ENCODE measurements at places on chromosomes 7 and 10. TPM values are rescaled to one million over a fixed set of nuclear protein-coding genes. Genes with fewer than 3 reads are reported as not detected.

DNA sequence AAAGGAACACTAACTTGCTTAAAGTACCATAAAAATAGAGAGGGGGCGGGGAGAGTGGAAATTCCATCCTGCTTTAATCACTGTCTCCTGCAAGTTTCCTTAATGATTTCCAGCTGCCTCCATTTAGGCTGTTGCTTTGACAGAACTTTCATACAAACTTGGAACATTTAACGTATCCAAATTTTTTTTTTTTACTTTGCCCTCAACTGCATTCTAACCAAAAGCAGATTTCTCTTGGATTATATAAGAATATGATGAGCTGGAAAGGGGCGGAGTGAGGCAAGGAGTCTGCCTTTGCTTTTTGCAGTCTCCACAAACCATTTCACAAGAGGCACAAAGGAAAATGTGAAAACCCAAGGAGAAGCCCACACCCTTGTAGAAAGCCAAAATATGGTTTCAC lies 46.6 kb upstream of the COL1A2 start:
- H3K4me1 ChIP-seq = peaks cover 5% of the 10 kb centered on the region
- peak overlapping the region; percentile 80 for H3K27ac ChIP-seq
- H3K4me3 ChIP-seq = peak overlapping the region; percentile 32
- H3K36me3 ChIP-seq = no peaks in the 10 kb centered on the region
- H3K27me3 ChIP-seq = no peaks in the 10 kb centered on the region
- DNase-seq = no peak

The ACSM6 gene
- not detected for total RNA-seq

The MRPS17 gene
- total RNA-seq = 16.1 TPM

DNA sequence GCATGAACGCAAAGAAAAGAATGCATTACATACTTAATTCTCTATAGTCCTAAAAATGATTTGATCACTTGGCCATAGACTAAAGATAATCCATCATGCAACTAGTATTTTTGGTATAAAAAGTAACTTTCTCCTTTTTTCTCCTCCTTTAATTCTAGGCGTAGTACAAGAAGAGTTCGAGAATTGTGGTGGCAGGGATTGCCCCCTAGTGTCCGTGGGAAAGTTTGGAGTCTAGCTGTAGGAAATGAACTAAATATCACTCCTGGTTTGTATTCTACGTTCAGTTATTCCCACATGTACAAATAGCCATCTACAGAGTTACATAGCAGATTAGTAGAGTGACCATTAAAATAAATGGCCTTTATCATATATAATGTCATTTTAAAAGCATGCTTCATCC lies 45.5 kb upstream of the HELLS start:
- H3K4me3 ChIP-seq = no peak overlapping the region
- H3K4me1 ChIP-seq = no peaks in the 10 kb centered on the region
- peaks cover 20% of the 10 kb centered on the region for H3K36me3 ChIP-seq
- no peak for DNase-seq

The ATOH7 gene
- not detected for total RNA-seq

The AHR gene
- 67.3 TPM for total RNA-seq

The CRHR2 gene
- total RNA-seq = not detected

DNA sequence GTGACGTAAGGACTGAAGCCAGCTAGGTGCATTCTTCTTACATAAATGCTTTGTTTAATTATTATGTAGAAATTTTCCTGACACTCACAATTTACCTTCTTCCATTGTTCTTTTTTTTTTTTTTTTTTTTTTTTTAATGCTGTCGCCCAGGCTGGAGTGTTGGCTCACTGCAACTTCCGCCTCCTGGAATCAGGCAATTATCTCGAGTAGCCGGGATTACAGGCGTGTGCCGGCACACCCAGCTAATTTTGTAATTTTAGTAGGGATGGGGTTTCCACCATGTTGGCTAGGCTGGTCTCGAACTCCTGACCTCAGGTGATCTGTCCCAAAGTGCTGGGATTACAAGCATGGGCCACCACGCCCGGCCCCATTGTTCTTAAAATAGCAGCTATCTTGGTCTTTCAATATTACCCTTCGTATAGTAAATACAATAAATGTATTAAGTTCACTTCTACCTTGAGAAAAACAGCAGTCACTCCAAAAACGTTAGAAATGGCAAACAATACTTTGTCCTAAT lies 32.1 kb downstream of the BZW2 start:
- H3K36me3 ChIP-seq = peaks cover 55% of the 10 kb centered on the region
- H3K27me3 ChIP-seq = no peaks in the 10 kb centered on the region
- H3K27ac ChIP-seq = no peak overlapping the region
- no peak for DNase-seq

DNA sequence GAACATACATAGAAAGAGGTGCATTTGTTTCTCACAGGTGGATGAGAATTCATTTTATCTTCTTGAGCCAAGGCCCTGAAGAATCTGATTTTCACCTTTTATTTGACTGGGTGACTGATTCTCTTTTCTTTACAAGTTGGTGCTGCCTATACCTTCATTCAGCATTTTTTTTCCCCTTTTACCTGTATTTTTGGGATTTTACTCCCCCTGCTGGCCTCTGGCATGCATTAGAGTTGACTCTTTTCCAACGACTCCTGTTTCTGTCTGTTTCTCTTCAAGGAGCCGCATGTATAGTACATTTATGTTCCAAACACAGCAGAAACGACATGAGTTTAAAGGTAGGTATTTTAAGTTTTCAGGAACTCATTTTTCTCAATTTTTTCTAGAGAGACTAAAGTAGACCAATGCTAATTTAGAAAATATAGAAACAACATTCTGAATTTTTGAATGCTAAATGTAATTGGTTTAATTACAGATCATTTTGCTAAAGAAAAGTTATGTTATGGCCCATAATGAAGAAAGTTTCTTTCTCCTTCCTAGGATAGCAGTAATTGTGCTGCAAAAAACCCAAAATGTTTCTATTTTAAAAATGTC lies 149.8 kb upstream of the HDAC9 start:
- no peak for DNase-seq
- H3K4me1 ChIP-seq = peaks cover 20% of the 10 kb centered on the region
- H3K4me3 ChIP-seq = no peak overlapping the region
- no peak overlapping the region for H3K27ac ChIP-seq
- H3K27me3 ChIP-seq = no peaks in the 10 kb centered on the region

The SLF2 gene
- total RNA-seq = 19.1 TPM

- no peaks in the 10 kb centered on the region for H3K36me3 ChIP-seq
- no peak overlapping the region for H3K4me3 ChIP-seq
- no peaks in the 10 kb centered on the region for H3K27me3 ChIP-seq
- no peaks in the 10 kb centered on the region for H3K4me1 ChIP-seq
Measured at GRCh38 chr7:19869979-19870378, 96.6 kb upstream of the TMEM196 start.

- peaks cover 8% of the 10 kb centered on the region for H3K36me3 ChIP-seq
- peak overlapping the region; percentile 90 for H3K27ac ChIP-seq
- peaks cover 54% of the 10 kb centered on the region for H3K4me1 ChIP-seq
- H3K4me3 ChIP-seq = peak overlapping the region; percentile 93
- H3K27me3 ChIP-seq = no peaks in the 10 kb centered on the region
Measured at GRCh38 chr10:7788639-7789286, 786 bp downstream of the ATP5F1C start.

The SEMA4G gene
- total RNA-seq = 0.66 TPM

- H3K4me3 ChIP-seq = no peak overlapping the region
- no peak for DNase-seq
- no peaks in the 10 kb centered on the region for H3K27me3 ChIP-seq
- H3K4me1 ChIP-seq = peaks cover 32% of the 10 kb centered on the region
- H3K27ac ChIP-seq = peak overlapping the region; percentile 76
Measured at GRCh38 chr7:151537818-151538561, 18.3 kb upstream of the RHEB start.

GRCh38 chr10:69901628-69902505 lies 100.2 kb downstream of the COL13A1 start:
- no peak for DNase-seq
- peaks cover 6% of the 10 kb centered on the region for H3K4me1 ChIP-seq
- no peaks in the 10 kb centered on the region for H3K36me3 ChIP-seq
- H3K27me3 ChIP-seq = no peaks in the 10 kb centered on the region
- H3K27ac ChIP-seq = no peak overlapping the region

The NPY4R gene
- total RNA-seq = not detected

- no peak for DNase-seq
- H3K4me1 ChIP-seq = peaks cover 17% of the 10 kb centered on the region
- H3K36me3 ChIP-seq = no peaks in the 10 kb centered on the region
- H3K4me3 ChIP-seq = no peak overlapping the region
- no peak overlapping the region for H3K27ac ChIP-seq
Measured at GRCh38 chr10:101140084-101140949, 9.2 kb downstream of the TLX1 start.

- no peak overlapping the region for H3K4me3 ChIP-seq
- H3K27me3 ChIP-seq = no peaks in the 10 kb centered on the region
- H3K27ac ChIP-seq = no peak overlapping the region
- H3K4me1 ChIP-seq = peaks cover 12% of the 10 kb centered on the region
- H3K36me3 ChIP-seq = no peaks in the 10 kb centered on the region
- no peak for DNase-seq
Measured at GRCh38 chr10:16779384-16779915, 37.8 kb downstream of the RSU1 start.

- H3K27me3 ChIP-seq = no peaks in the 10 kb centered on the region
- H3K36me3 ChIP-seq = no peaks in the 10 kb centered on the region
- no peak overlapping the region for H3K27ac ChIP-seq
- no peaks in the 10 kb centered on the region for H3K4me1 ChIP-seq
- H3K4me3 ChIP-seq = no peak overlapping the region
Measured at GRCh38 chr10:50295367-50295766, 44.1 kb upstream of the ASAH2 start.

GRCh38 chr7:95684037-95684436 lies 87.7 kb upstream of the PDK4 start:
- H3K27me3 ChIP-seq = no peaks in the 10 kb centered on the region
- no peak for DNase-seq
- no peaks in the 10 kb centered on the region for H3K36me3 ChIP-seq
- no peak overlapping the region for H3K27ac ChIP-seq

The IFIT3 gene
- total RNA-seq = 8.9 TPM

The TRAPPC14 gene
- total RNA-seq = 5.5 TPM

DNA sequence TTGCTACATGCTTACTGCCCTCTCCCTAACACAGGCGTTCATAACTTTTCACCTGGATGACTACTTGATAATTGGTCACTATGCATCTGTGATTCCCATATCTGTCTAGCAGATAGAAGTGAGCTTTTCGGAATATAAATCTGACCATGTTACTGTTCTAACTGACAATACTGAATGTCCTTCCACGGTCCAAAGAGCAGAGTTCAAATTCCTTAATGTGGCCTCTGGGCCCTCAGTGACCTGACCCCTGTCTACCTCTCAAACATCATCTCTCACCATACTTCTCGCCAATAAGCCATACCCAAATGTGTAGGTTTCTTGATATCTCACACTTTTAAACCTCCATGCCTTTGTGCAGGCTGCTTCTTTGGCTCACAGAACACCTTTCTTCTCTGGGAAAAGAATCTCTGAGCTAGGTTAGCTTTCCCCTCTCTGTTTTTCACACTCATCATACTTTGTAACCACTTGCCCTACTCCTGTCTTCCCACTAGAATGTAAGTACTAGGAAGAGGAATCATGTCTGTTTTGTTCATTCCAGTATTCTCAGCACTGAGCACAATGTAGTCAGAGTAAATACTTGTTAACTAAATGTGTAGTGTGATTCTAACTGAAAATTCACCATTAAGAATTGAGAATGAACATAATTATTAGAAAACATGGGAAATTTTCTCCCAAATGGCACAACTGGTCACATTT lies 39.2 kb upstream of the LRRC17 start:
- H3K36me3 ChIP-seq = no peaks in the 10 kb centered on the region
- H3K4me3 ChIP-seq = no peak overlapping the region
- no peaks in the 10 kb centered on the region for H3K4me1 ChIP-seq
- DNase-seq = peak; percentile 66
- no peak overlapping the region for H3K27ac ChIP-seq

DNA sequence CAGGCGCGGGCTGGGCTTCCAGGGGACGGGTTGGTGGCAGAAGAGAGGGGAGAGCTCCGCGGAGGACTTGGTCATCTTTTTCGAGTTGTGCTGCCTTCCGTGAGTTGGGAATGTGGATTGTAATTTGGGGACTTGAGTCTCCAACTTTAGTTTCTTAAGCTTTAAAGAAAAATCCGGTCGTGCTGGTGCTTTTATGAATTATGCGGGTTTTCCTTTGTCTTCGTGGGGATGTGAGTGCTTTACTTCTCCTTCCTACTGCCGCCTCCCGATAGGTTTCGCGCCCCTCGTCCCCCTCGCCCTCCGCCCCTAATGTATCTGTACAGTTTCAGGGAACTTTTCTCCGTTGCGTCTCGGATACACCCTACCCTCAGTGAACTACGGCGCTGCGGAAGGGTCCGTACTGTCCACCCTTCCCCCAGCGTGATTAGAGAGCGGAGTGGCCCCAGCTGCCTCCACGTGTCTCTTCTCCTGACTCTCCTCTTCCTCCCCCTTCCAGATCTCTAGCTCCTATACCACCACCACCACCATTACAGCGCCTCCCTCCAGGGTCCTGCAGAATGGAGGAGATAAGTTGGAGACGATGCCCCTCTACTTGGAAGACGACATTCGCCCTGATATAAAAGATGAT lies 649 bp downstream of the SCD start:
- peak overlapping the region; percentile 61 for H3K4me3 ChIP-seq
- no peak for DNase-seq
- peaks cover 18% of the 10 kb centered on the region for H3K4me1 ChIP-seq

The CRYGN gene
- total RNA-seq = 0.33 TPM

The APBB1IP gene
- total RNA-seq = 2.6 TPM

DNA sequence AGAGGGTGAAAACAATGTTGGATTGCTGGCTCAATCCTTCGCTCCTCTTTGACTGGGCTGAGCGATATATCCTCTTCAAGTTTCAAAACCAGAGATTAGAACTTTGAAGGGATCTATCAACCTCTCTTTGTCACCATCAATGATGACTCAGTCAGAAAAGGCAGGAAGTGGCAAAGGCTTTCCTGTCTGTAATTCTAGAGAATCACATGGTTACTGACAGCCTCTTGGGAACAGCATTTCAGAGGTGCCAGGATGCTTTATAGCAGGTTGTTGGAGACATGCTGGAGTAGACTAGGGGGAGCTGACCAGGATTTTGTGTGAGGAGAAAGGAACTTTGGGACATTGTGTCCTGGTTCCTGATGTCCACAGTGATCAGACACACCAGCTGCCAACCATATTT lies 81.3 kb downstream of the PRKCQ start:
- no peaks in the 10 kb centered on the region for H3K4me1 ChIP-seq
- no peaks in the 10 kb centered on the region for H3K27me3 ChIP-seq
- H3K36me3 ChIP-seq = no peaks in the 10 kb centered on the region
- no peak for DNase-seq

The LRRC18 gene
- not detected for total RNA-seq

DNA sequence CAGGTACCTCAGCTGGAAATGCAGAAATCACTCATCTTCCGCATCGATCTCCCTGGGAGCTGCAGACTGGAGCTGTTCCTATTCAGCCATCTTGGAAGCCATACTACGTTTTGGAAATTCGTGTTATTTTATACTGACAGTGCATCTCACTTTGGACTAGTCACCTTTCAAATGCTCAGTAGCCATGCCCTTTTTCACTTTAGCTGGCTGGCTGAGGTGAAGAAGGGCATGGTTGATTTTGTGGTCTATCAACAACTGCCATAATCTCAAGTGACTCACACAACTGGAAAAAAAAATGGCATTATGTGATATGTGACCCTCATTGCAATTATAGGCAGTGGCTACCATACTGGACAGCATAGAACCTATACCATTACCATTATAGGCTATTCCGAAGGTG lies 100.5 kb downstream of the CCDC71L start:
- H3K36me3 ChIP-seq = no peaks in the 10 kb centered on the region
- H3K27me3 ChIP-seq = no peaks in the 10 kb centered on the region
- DNase-seq = no peak
- no peak overlapping the region for H3K4me3 ChIP-seq

The SCIN gene
- total RNA-seq = 0.32 TPM
